ENCODE measurements at places on chromosomes 16 and 17.

DNA sequence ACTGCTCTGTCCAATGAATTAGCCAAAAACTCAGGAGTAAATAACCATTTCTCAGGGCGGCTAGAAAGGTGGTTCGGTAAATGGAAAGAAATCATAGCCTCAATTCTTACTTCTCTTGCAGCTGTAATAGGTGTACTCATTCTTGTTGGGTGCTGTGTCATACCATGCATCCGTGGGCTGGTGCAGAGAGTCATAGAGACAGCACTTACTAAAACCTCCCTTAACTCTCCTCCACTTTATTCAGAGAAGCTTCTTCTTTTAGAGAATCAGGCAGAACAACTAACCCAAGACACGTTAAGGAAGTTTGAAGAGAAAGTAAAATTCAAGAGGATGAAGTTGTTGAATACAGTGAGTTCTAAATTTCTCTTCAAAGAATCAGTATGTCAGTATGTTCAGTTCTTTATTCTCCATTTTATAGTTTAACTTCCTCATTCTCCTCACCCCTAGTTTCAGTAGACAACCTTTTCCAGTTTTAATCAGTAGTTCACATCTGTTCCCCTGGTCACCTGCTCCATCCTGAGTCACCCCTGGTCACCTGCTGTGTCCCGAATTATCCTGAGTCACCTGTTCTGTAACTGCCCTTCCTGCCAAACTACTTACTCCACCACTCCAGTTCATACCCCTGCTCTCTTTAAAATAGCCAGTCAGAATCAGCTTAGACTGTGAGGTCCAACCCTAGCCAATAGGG lies 85.9 kb downstream of the EMP2 start:
- H3K27me3 ChIP-seq, result no peaks in the 10 kb centered on the region
- DNase-seq, result no peak
- no peak overlapping the region for H3K4me3 ChIP-seq
- H3K36me3 ChIP-seq, result peaks cover 3% of the 10 kb centered on the region
- no peaks in the 10 kb centered on the region for H3K4me1 ChIP-seq

DNA sequence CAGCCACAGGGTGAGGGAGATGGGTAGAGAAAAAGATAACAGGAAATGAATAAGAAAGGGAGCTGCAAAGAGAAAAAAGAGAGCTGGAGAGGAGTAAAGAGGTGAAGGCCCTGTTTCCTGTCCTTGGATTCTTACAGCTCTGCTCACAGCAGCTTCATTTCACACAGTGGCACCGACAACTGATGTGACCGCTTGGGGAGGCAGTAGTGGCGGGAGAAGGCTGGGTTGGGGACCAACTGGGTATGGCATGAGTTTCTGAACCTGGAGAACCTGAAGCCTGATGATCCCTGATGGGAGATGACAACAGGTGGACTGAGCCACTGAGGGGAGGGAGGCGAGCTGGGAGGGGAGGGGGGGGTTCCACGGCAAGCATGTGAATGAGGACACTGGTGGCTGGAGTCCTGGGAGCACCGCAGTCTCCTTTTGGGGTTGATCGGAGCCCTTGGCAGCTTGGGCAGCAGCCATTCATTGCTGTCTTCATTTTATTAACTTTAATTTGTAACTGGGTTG lies 34.3 kb upstream of the TOB1 start:
- H3K36me3 ChIP-seq, result no peaks in the 10 kb centered on the region
- H3K4me3 ChIP-seq, result no peak overlapping the region
- peaks cover 6% of the 10 kb centered on the region for H3K27me3 ChIP-seq
- peaks cover 10% of the 10 kb centered on the region for H3K4me1 ChIP-seq

DNA sequence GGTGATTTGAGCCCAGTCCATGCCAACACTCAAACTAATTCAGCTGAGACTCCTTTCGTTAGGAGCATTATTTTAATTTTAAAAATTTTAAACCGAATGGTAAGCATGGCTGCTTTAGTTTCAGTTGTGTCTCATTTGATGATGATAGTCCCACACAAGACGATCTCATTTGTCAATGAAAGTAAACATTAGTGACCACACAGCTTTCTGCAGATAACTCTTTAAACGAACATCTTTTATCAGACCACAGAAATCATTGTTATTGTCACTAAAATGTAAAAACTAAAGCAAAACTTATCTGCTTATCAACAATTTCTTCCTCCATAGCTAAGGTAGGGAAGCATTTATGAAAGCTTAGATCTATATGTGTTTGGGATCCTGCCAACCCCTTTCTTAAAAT lies 382.2 kb downstream of the ZFHX3 start:
- H3K4me1 ChIP-seq, result no peaks in the 10 kb centered on the region
- H3K4me3 ChIP-seq, result peak overlapping the region; percentile 99
- H3K27ac ChIP-seq, result peak overlapping the region; percentile 98
- no peak for DNase-seq
- H3K27me3 ChIP-seq, result no peaks in the 10 kb centered on the region

GRCh38 chr17:82710499-82711232 lies 5.8 kb upstream of the FN3KRP start:
- no peak overlapping the region for H3K4me3 ChIP-seq
- no peaks in the 10 kb centered on the region for H3K36me3 ChIP-seq
- H3K27ac ChIP-seq, result no peak overlapping the region
- peaks cover 7% of the 10 kb centered on the region for H3K4me1 ChIP-seq
- H3K27me3 ChIP-seq, result peaks cover 7% of the 10 kb centered on the region

GRCh38 chr16:81095653-81095952 lies 592 bp downstream of the GCSH start:
- no peak overlapping the region for H3K27ac ChIP-seq
- H3K27me3 ChIP-seq, result no peaks in the 10 kb centered on the region

GRCh38 chr16:138049-138417 lies 440 bp downstream of the NPRL3 start:
- H3K4me1 ChIP-seq, result peaks cover 13% of the 10 kb centered on the region
- no peaks in the 10 kb centered on the region for H3K27me3 ChIP-seq
- H3K36me3 ChIP-seq, result peaks cover 2% of the 10 kb centered on the region

DNA sequence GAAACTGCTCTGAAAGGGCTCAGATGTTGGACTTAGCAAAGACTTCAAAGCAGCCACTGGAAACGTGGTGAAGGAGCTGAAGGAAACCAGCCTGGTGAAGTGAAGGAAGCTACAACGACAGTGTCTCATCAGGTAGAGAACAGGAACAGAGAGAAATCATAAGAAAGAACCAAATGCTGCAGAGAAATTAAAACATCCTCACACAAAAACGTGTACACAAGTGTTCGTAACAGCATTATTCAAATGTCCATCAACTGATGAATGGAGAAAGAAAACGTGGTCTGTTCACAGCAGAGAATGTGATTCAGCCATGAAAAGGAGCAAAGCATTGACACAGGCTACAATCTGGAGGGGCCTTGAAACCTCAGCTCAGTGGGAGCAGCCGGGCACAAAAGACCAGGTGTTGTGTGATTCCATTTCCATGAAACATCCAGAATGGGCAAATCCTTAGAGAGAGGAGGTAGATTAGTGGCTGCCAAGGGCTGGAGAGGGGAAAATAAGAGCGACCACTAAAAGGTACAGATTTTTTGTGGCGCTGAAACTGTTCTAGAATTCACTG lies 26.9 kb downstream of the IFT140 start:
- no peak overlapping the region for H3K27ac ChIP-seq
- H3K4me3 ChIP-seq, result no peak overlapping the region
- peaks cover 2% of the 10 kb centered on the region for H3K4me1 ChIP-seq

- H3K27me3 ChIP-seq, result no peaks in the 10 kb centered on the region
- no peak overlapping the region for H3K4me3 ChIP-seq
- H3K4me1 ChIP-seq, result no peaks in the 10 kb centered on the region
- no peak for DNase-seq
Observed at GRCh38 chr16:11164482-11165270, 91.3 kb downstream of the SOCS1 start.

GRCh38 chr17:80885947-80886582 lies 105.6 kb upstream of the CHMP6 start:
- peaks cover 12% of the 10 kb centered on the region for H3K36me3 ChIP-seq
- peak overlapping the region; percentile 74 for H3K4me3 ChIP-seq
- peaks cover 9% of the 10 kb centered on the region for H3K4me1 ChIP-seq
- H3K27ac ChIP-seq, result peak overlapping the region; percentile 82

DNA sequence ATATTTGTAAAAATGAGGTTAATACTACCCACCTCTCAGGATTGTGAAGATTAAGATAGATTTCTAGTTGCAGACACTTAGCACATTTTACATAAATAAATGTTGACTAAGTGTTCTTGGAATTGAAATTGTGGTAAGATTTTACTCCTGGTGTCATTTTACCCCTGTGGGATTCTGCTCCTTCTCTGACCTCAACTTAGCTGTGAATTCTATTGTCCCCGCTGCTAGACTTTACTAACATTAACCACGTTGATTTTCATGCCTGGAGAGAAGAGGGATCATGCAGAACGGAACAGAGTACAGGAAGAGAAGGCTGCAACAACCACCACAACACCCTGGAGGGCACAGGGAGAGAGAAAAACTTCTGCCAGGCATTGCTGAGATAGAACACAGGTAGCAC lies 2.1 kb upstream of the TOM1L1 start:
- no peak overlapping the region for H3K4me3 ChIP-seq
- no peaks in the 10 kb centered on the region for H3K4me1 ChIP-seq
- no peak for DNase-seq
- peaks cover 12% of the 10 kb centered on the region for H3K27me3 ChIP-seq
- no peak overlapping the region for H3K27ac ChIP-seq

- H3K36me3 ChIP-seq, result peaks cover 5% of the 10 kb centered on the region
- H3K27ac ChIP-seq, result no peak overlapping the region
- H3K27me3 ChIP-seq, result peaks cover 2% of the 10 kb centered on the region
Observed at GRCh38 chr16:88539261-88539651, 30.9 kb upstream of the ZC3H18 start.

- H3K27me3 ChIP-seq, result no peaks in the 10 kb centered on the region
- H3K4me3 ChIP-seq, result no peak overlapping the region
- H3K4me1 ChIP-seq, result peaks cover 16% of the 10 kb centered on the region
Observed at GRCh38 chr17:59154292-59154720, 680 bp downstream of the SKA2 start.

GRCh38 chr17:17605729-17606088 lies 14.2 kb upstream of the PEMT start:
- H3K4me3 ChIP-seq, result no peak overlapping the region
- DNase-seq, result no peak
- no peak overlapping the region for H3K27ac ChIP-seq

GRCh38 chr17:80918731-80919130 lies 72.9 kb upstream of the CHMP6 start:
- no peak for DNase-seq
- H3K27ac ChIP-seq, result no peak overlapping the region
- H3K27me3 ChIP-seq, result no peaks in the 10 kb centered on the region
- peaks cover 12% of the 10 kb centered on the region for H3K36me3 ChIP-seq
- H3K4me3 ChIP-seq, result no peak overlapping the region
- peaks cover 7% of the 10 kb centered on the region for H3K4me1 ChIP-seq

DNA sequence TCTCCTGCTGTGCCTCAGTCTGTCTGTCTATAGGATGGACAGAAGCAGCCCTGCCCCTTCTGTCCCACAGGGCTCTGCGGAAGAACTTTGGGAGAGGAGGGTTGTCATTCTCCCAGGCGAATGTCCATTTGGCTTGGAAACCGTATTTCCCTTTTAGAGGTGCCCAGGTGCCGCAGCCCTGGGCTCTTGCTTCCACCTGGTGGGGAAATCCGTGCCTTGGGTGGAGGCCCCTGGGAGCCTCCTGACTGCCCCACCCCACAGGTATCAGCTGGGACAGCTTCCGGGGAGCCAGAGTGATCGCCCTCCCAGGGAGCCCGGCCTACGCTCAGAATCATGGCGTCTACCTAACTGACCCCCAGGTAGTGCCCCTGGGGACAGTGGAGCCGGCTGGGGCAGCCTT lies 12.7 kb downstream of the FCSK start:
- H3K27ac ChIP-seq, result no peak overlapping the region
- H3K4me1 ChIP-seq, result no peaks in the 10 kb centered on the region
- H3K27me3 ChIP-seq, result no peaks in the 10 kb centered on the region
- no peak overlapping the region for H3K4me3 ChIP-seq

DNA sequence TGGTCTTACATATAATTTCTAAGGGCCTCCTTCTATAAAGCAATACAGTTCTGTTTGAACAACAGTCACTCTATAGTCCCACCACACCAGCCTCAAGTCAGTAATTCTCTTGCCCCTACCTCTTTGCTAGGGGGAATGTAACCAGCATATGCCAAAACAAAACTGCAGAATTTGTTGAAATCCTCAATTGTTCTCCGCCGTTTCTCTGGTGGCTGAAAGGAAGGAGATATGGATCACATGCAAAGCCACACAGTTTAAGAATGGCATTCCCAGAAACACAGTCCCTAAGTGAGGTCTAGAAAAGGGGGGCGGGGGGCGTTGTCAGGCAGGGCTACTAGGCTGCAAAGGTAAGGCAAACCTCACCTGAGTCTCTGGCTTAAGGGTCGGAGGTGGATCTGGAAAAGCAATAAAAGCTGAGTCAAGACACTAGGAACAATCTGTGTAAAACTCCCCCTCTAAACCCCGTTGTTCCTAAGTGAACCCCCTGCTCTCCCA lies 1.9 kb downstream of the PHF23 start:
- DNase-seq, result no peak
- peaks cover 24% of the 10 kb centered on the region for H3K36me3 ChIP-seq
- peak overlapping the region; percentile 100 for H3K4me3 ChIP-seq
- H3K4me1 ChIP-seq, result peaks cover 54% of the 10 kb centered on the region

GRCh38 chr16:79421126-79421525 lies 179.4 kb downstream of the MAF start:
- no peak overlapping the region for H3K4me3 ChIP-seq
- no peak for DNase-seq
- H3K27me3 ChIP-seq, result peaks cover 9% of the 10 kb centered on the region
- H3K36me3 ChIP-seq, result no peaks in the 10 kb centered on the region

- H3K4me3 ChIP-seq, result no peak overlapping the region
- H3K27me3 ChIP-seq, result peaks cover 10% of the 10 kb centered on the region
- H3K4me1 ChIP-seq, result peaks cover 5% of the 10 kb centered on the region
- peaks cover 3% of the 10 kb centered on the region for H3K36me3 ChIP-seq
Observed at GRCh38 chr16:79188739-79189122, 411.8 kb downstream of the MAF start.

- H3K27ac ChIP-seq, result no peak overlapping the region
- H3K36me3 ChIP-seq, result no peaks in the 10 kb centered on the region
- no peak for DNase-seq
- H3K4me1 ChIP-seq, result no peaks in the 10 kb centered on the region
Observed at GRCh38 chr16:85185303-85186100, 73.2 kb upstream of the CIBAR2 start.

GRCh38 chr16:3842994-3843393 lies 37.5 kb downstream of the CREBBP start:
- H3K27ac ChIP-seq, result no peak overlapping the region
- H3K4me3 ChIP-seq, result no peak overlapping the region
- peaks cover 25% of the 10 kb centered on the region for H3K4me1 ChIP-seq
- peaks cover 13% of the 10 kb centered on the region for H3K36me3 ChIP-seq
- no peaks in the 10 kb centered on the region for H3K27me3 ChIP-seq

GRCh38 chr17:77109764-77110359 lies 30.9 kb upstream of the SEC14L1 start:
- H3K27me3 ChIP-seq, result no peaks in the 10 kb centered on the region
- no peak for DNase-seq
- H3K27ac ChIP-seq, result peak overlapping the region; percentile 45
- H3K36me3 ChIP-seq, result no peaks in the 10 kb centered on the region
- peaks cover 26% of the 10 kb centered on the region for H3K4me1 ChIP-seq
- peak overlapping the region; percentile 46 for H3K4me3 ChIP-seq

DNA sequence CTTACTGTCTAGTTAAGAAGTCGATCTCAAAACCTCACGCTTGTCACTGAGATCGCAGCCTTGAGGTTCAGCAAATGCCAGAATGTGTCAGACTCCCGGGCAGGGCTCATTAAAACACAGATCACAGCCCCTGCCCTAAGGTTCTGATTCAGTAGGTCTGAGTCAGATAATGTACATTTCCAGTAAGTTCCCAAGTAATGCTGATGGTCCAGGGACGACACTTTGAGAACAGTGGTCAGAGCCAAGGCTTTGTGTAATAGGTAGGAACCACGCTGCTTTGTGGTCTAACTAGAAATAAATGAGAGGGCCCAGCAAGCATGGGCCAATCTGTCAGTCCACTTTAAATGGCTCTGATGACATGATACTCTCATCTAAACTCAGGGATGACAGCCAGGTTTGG lies 228.6 kb downstream of the ZFHX3 start:
- H3K4me1 ChIP-seq, result no peaks in the 10 kb centered on the region
- H3K36me3 ChIP-seq, result no peaks in the 10 kb centered on the region
- H3K4me3 ChIP-seq, result no peak overlapping the region
- no peak overlapping the region for H3K27ac ChIP-seq
- H3K27me3 ChIP-seq, result no peaks in the 10 kb centered on the region
